ENCODE measurements at places on chromosomes 7 and 10.

DNA sequence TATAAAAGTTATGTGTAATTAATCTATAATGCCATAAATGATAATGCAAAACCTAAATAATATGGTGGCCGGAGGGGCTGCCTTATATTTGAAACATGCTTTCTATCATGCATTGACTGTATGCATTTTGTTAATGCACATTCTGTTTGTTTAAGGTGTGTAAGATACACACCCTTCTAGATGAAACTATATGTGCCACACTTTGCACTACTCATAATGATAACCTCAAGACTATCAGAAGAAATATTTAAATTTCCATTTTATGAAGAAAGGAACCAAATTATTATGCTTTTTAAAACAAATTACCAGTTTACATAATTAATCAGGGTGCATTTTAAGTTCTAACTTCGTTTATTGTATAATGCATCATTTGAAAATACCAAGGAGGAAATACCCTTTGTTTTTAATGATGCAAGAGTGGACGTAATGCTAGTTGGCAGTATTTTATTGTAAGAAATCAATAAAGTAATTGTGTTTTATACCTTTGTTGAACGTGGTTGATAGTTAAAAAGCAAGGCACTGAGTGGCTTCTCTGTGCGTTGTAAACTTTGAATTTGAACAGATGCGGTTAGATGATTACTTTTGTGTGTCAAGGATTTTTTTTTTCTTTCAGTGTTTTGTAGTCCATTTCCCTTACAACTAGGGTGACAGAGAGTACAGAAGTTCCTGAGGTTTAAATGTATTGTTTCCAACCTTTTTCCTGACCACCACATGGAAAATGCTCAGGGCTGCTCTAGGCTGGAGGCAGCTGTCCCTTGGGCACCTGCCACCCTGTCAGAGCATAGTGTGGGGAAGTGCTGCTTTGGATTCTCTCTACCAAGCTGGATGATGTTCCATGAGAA lies 21.6 kb downstream of the NRBF2 start:
- DNase-seq = no peak

- no peak for DNase-seq
Observed at GRCh38 chr7:83985821-83986220, 208.8 kb downstream of the SEMA3A start.

DNA sequence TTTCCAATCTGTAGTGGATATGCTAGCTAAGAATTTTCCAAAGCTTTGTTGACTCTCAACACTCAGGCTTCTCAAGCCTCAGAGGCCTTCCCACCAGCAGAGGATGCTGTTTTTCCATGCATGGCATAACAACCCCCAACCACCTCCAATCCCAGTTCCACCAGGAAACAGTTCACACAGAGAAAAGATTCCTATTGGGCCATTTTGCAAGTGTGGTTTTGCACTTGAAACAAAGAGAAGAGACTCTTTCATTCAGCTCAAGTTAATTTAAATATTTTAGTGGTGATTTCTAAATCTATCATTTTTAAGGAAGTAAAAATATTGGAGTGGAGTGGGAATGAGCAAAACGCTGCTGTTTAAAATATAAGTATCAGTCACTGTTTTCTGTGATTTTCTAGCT lies 105.6 kb upstream of the COL1A2 start:
- DNase-seq = peak; percentile 72

- no peak for DNase-seq
Observed at GRCh38 chr7:744854-745430, 17.9 kb upstream of the PRKAR1B start.

DNA sequence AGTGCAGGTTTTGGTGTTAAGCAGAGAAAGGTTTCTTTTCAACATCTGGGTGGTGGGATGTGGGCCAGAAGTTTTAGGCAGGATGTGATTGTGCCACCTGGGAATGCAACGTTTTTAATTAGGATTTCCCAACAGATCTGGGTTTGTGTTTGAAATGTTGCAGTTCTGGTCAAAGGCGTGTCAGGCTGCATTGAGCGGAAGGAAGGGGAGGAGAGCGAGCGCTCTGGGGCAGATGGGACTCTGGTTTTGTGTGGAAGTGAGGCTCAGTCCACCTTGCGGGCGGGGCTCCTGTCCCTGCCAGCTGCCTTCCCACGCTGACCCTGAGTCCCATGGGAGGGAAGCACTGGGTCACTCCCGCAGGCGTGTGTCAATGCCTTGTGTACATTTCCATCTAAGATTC lies 767.7 kb downstream of the KCNMA1 start:
- no peak for DNase-seq

- no peak for DNase-seq
Observed at GRCh38 chr10:121680879-121681655, 82.8 kb upstream of the FGFR2 start.

- DNase-seq = peak; percentile 77
Observed at GRCh38 chr10:96339956-96340904, 18.6 kb downstream of the OPALIN start.

DNA sequence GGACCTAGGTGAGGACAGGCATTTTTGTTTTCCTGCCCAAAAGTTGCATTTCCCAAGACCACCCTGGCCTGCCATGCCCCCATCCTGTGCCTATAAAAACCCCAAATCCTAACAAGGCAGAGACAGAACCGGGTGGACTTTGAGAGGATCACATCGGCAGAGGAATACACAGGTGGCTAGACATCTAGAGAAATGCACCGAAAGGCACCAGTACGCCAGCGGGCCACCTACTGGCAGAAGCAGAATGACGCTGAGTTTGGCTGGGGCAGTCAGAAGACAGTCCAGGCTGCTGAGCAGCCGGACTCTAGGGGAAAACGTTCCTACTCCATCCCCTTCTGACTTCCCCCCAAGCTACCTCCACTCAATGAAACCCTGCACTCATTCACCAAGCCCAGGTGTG lies 2.8 kb downstream of the AKR1C4 start:
- no peak for DNase-seq

DNA sequence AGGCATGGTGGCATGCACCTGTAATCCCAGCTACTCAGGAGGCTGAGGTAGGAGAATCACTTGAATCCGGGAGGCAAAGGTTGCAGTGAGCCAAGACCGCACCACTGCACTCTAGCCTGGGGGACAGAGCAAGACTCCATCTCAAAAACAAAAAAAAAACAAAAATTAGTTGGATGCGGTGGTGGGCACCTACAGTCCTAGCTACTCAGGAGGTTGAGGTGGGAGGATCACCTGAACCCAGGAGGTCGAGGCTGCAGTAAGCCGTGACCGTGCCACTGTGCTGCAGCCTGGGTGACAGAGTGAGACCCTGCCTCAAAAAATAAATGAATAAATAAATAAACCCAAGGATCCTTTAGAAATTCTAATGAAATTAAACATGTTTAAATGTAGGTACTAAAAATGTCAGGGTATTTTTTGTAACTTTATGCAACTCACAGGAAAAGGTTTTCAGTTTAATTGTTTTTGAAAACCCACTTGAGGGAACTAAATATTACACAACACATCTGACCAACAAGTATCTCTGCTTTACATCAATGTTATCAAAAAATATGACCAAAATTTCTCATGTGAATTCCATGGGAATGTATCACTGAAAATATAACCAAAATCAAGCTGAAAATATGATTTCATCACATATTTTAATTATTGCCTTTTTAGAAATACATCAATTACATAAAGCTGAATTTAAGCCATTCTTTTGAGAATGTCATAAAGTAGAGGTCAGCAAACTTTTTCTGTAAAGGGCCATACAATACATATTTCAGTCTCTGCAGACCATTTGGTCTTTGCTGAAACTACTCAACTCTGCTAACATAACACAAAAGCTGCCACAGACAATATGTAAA lies 23.9 kb downstream of the UPF2 start:
- no peak for DNase-seq

DNA sequence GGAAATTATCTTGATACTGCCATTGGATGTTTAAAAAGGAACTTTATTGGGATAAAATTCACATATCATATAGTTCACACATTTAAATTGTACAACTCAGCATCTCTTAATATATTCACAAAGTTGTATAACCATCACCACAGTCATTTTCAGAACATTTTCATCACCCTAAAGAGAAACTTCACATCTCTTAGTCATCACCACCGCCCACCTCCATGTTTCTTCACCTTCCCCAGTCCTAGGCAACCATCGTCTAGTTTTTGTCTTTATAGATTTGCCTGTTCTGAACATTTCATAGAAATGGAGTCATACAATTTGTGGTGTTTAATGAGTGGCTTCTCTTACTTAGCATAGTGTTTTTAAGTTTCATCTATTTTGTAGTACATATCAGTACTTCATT lies 96.6 kb downstream of the ANKRD30A start:
- DNase-seq = no peak

DNA sequence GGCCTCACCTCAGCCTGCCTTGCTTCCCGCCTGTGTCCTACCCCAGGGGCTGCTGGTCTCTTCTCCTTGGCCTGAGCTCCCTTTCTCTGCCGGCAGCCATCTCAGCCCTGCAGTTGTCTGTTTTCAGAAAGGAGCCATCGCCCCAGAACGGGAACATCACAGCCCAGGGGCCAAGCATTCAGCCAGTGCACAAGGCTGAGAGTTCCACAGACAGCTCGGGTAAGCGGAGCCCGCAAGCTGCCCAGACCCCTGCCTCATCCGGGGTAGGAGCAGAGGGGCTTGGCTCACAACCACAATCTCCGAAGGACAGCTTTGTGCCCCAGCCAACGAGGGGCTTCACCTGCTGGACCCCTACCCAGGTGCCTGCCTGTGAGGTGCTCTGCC lies 5.3 kb upstream of the DEPP1 start:
- DNase-seq = no peak

Measured in aorta (tissue), 5 donors.